ENCODE measurements at places on chromosomes 13 and 19.
A peak's percentile ranks its signal among the peaks of the same experiment; 100 is the strongest.

GRCh38 chr13:42574435-42575311 lies 721 bp downstream of the TNFSF11 start:
- peak; percentile 18 for DNase-seq

DNA sequence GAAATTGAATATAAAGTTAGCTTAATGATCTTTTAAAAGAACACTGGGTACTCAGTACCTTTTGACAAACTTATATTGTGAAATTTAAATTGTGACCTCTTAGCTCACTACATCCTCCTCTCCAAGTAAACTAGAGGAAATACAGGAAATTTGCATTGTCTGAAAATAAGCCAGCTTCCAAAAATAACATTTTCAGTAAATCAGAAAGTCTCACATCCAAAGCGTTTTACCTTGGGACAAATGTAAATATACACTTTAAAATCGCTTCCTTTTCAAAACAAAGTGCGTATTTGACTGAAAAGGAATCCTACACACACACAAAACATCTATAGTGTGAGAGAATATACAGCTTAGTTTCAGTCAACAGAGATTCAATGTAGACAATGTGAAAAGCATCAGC lies 2.1 kb upstream of the EFNB2 start:
- DNase-seq, result no peak

DNA sequence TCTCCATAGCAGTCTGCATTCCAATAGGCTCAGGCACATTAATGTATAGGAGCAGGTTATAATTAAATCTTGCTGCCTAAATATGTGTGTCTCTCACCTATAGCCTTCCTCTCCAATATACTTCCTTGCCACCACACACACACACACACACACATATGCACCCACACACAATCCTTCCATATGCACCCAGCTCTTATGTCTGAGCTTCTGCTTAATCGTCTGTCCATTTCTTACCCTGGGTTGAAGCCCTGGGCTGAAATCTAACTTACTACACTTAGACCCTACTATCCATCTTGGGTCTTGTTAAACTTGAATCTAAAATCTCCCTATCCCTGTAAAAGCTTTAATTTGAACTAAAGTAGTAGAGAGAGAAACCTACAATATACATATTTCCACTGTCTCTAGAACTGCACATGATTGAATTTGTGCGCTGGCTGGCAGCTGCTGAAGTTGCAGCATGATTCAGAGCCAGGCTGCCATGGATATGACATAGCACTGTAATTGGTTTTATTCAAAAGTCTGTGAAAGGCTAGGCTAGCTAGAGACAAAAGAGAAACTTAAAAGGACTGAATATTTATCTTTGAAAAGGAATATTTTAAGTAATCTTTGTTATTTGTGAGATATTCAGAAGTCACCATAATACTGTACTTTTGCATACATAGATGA lies 25.7 kb upstream of the FREM2 start:
- no peak for DNase-seq

DNA sequence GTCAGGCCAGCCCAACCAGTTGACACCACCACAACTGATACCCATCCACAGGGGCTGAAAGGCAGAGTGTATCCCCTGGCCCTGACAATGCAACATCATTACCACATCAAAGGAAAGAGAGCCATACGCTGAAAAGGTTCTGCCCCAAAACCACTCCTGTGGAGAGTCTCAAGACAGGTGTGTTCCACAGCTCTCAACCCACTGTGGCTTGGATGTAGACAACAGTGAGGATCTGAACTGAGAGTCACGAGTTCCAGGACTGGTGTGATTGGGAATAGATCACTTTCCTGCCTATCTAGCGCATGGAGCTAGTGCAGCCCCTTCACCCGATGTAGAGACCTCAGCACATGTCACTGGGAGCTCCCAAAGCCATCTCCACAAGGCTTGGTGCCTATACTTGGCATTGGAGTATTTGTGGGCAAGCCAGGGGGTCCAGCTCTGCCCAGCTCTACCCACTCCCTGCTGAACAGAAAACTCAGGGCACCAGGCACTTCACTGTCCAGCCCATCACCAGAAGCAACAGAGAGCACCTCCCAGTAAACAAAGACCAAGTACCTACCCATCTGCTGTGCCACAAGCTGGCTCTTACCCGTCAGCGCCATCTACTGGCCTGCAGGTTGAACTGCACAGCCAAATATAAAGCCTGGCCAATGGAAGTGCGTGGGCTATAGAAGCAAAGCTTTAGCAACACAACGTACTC lies 579.5 kb downstream of the UQCRFS1 start:
- no peak for DNase-seq

DNA sequence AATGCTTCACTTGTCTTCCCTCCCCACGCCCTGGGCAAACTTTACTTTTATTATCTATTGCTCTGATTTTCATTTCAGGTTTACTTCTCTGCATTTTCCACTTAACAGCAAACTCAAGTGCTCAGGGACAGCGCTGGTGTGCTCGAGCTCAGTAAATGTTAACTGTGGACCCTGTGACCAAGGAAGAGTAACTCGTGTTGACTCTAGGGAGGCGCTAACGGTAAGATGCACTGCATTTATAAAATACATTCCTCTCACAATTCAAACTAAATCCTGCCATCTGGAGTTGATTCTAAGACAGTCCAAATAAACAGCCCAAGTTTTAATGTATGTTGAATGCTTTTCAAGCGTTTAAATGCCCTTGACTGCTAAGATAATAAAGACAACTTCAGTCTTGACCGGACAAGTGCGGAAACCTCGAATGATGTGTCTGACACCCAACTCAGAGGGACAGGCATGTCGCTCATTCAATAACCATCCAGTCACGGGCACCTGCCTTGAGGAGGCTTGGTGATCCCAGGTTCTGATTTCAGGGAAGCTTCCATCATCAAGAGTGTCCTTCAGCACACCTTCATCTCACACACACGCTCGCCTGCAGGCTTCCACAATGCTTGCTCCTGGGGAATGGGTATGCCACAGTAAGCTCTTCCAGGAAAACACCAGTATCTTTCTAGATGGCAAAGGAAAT lies 93.2 kb downstream of the STK24 start:
- no peak for DNase-seq

DNA sequence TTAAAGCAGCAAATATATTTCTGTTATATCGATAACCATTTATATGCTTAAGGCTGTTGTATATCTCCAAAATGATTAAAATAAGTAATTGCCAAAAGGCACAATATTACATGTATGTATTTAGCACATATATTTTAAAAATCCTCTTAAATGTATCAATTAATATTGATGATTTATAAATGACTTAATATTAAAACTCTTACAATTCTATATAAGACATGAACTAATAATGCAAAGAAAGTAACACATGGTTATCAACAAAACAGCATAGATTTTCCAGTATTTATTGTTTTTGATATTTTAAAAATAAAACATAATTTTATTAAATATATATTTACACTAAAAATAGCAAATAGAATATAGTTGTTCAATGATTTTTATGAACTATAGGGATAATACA lies 32.4 kb downstream of the PCDH9 start:
- no peak for DNase-seq

DNA sequence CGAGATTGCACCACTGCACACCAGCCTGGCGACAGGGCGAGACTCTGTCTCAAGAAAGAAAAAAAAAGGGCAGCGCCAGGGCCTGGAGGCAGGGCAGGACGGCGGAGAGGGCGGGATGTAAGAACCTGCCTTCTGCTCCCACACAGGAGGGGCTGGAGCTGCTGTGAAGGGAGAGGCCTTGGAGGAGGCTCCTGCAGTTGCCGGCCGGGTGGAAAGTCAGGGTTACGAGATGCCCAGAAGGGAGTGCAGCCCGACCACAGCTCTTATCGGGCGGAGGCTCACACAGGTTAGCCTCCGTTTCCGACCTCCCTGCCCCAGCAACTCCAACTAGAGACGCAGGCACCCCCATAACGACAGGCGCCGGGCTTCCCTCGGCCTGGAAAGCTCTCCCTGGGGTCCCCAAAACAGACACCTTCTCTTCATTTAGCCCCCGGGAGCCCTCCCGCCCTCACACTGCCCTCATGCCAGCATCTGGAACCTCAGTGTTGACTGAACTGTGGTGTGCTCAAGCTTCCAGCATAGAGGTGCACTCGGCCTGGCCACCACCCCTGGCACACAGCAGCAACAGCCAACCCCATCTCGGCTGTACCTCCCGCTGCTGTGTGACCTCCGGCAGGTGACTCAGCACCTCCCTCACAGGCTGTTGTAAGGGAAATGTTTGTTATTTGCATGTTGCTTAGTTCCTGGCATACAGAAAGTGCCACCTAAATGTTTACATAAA lies 1.4 kb downstream of the PLPP2 start:
- no peak for DNase-seq

GRCh38 chr13:41232578-41233480 lies 30.5 kb downstream of the MTRF1 start:
- DNase-seq, result no peak

DNA sequence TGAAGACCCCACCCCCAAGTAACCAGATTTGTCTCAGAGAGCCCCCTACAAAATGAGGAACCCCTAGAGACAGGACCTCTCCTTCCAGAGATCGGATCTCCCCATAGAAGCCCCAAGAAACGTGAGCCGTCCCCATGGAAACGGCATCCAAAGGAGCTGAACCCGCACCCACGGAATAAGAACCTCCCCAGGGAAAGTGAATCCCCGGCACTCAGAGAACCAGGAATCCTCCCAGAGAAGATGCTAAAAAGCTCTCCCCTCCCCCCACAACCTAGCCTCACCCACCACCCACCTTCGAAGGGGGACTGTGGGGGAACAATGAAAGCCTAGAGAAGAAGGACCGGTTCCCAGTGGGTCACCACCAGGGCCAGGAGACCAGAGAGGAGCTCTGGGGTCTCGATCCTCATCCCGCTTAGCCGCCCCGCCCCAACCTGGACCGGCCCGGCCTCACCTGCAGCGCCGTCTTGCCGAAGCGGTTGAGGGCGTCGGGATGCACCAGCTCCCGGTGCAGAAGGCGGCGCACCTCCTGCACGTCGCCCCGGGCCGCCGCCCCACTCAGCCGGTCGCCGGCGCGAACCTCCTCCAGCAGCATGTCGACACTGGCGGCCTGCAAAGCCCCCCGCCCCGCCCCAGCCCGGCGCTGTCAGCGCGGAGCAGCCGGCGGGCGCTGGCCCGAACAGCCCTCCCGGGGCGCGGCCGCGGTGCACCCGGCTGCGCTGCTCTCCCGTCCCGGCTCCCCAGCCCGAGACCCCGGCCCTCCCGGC lies 535 bp downstream of the CDKN2D start:
- DNase-seq, result no peak

GRCh38 chr13:97234236-97234635 lies 12.1 kb downstream of the MBNL2 start:
- no peak for DNase-seq

DNA sequence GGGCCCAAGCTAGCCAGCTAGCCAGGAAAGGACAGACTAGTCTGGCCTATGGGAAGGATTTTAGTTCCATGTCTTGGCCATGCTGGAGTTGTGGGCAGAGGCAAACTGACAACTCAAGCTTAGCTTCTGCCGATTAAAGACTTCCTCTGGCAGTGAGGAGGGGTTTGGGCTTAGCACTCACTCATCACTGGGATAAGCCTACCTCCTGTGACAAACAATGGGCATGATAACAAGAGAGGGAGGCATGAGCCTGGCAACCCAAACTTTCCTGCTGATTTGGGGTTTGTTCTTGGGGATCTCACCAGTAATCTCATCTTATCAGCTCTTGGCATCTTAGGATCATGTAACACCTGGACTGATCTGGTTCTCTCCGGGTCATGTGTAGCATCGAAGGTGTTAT lies 83.6 kb downstream of the KL start:
- DNase-seq, result no peak

- DNase-seq, result no peak
These were observed 284.1 kb upstream of the SOX21 start for GRCh38 chr13:94996445-94996844.

DNA sequence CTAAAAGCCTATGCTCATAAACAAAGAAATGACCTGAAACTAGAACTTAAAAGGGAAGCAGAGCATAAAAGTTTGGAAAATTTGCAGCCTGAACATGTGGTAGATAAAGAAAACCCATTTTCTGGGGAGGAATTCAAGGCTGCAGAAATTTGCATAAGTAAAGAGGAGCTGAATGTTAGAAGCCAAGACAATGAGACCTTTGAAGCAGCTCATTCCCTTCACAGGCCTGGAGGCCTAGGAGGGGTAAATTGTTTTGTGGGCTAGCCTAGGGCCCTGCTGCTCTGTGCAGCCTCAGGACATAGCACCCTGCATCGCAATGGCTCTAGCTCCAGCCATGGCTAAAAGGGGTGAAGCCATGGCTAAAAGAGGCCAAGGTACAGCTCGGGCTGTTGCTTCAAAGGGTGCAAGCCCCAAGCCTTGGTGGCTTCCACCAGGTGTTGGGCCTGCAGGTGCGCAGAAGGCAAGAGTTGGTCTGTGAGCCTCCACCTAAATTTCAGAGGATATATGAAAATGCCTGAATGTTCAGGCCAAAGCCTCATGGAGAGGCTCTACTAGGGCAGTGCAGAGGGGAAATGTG lies 38.3 kb downstream of the ZIC2 start:
- no peak for DNase-seq

DNA sequence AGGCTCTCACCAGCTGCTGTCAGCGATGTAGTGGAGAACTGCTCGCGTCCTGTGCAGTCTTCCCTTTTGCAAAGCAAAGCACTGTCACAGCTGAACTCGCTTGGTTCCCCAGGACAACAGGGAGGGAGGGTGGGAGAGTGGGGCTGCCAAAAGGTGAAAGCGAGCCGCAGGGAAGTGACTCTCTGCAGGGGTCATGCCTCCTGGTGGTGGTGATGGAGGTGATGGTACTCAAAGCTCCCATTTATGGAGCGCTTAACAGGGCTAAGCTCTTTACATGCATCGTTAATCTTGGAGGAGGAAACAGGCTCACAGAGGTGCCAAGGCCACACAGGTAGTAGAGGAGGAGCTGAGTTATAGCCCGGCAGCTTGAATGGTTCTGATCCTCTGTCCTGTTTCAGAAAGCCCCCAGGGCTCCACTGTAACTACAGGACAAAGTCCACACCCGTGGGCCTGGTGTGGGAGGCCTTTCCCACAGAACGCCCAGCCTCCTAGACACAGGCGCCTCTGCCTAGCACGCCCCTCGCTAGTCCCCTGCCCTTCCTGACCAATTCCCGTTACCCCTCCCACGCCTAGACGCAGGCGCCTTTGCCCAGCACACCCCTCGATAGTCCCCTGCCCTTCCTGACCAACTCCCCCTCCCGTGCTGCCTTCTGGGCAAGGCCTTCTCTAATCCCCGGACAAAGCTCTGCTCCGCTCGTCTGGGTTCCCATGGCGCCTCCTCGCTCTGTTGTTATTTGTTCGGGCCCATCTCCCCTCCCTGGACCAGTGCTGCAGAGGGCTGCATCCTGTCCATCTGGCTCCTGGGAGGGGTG lies 10.7 kb downstream of the PPP1R37 start:
- DNase-seq, result no peak

DNA sequence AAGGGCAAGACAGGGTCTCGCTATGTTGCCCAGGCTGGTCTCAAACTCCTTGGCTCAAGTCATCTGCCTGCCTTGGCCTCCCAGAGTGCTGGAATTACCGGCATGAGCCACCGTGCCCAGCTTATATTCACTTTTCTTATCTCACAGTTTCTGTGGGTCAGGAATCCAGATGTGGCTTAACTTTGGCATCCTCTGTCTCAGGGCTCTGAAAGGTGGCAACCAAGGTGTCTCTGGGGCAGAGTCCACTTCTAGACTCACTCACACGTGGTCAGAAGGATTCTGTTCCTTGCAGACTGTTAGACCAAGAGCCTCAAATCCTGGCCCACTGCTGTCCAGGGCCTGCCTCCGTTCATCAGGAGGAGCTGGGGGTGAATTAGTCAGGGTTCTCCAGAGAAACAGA lies 7.6 kb upstream of the LMNB2 start:
- no peak for DNase-seq
